Motor neuron (in vitro differentiated cells): ENCODE measurements at places on chromosomes 6 and 20. TPM values are rescaled to one million over a fixed set of nuclear protein-coding genes. Genes with fewer than 3 reads are reported as not detected.

GRCh38 chr6:50849796-50850180 lies 31.1 kb downstream of the TFAP2B start:
- ATAC-seq, result peak; percentile 11

Gene OOEP
- total RNA-seq, result not detected in 2 replicates

DNA sequence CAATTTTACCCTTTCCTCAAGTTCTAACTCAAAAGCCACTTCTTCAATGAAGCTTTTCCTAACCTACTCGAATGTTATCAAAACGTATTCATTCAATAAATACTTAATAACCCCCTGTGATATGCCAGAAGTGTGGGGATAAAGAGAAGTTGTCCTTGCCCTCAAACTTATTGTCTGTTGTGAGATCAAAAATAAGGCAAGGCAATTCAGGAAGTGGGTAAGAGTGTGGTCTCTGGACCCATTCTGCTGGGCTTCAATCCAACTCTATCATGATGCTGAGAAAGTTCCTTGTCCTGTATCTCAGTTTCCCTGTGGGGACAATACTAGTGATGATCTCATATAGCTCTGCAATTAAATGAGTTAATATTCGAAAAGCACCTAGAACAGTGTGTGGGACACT lies 92.8 kb downstream of the PRDM1 start:
- no peak for ATAC-seq

Gene LRRC1
- 8.0 and 8.2 TPM in 2 replicates for total RNA-seq

DNA sequence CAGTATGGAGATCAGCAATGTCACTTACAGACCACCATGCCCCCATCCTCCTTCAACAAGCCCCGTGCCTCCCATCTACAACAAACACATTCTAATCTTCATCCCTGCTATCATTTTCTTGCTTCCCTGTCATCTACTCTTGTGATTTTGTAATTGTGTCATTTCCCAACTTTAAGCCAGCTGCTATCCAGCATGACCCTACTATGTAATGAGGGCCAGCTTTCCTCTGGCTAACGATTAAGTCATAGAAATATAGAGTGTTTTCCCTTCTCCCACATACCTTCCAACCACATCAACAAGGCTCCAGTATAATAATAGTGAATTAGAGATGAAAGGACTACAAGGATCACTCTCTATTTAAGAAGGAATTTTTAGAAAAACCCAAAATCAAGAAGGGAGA lies 607.0 kb downstream of the TENT5A start:
- no peak for ATAC-seq

DNA sequence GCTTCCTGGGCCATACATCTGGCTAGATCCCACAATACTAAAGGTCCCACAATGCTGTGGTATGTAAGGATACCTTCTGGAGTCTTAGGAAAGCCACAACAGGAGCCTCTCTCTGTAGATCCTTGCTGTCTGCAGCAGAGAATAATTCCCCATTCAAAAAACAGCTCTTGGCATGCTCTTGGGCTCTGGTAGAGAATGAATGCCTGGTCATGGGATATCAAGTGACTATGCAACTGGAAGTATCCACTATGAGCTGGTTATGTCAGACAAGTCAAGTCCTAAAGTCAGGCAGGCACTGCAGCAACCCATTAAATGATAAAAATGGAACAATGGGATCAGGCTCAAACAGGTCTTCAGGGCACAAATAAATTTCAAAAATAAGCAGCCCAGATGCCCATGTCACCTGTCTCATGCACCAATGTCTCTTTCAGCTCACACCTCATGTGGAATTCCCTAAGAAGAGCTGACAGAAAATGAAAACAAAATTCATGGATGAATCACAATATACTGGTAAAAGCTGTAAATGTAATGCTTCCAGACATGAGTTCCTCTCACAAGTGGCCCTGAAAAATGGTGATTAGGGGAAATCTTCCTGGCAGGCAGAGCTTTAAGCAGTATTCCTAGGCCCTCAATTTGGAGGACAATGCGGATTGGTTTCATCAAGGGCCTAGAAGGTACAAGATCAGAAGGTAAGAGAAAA lies 4.3 kb downstream of the AK9 start:
- no peak for ATAC-seq

Gene SOX4
- total RNA-seq, result 185 and 195 TPM in 2 replicates

GRCh38 chr6:162960679-162961457 lies 233.1 kb downstream of the PACRG start:
- no peak for ATAC-seq

GRCh38 chr6:85551264-85551663 lies 42.4 kb downstream of the SNX14 start:
- no peak for ATAC-seq

DNA sequence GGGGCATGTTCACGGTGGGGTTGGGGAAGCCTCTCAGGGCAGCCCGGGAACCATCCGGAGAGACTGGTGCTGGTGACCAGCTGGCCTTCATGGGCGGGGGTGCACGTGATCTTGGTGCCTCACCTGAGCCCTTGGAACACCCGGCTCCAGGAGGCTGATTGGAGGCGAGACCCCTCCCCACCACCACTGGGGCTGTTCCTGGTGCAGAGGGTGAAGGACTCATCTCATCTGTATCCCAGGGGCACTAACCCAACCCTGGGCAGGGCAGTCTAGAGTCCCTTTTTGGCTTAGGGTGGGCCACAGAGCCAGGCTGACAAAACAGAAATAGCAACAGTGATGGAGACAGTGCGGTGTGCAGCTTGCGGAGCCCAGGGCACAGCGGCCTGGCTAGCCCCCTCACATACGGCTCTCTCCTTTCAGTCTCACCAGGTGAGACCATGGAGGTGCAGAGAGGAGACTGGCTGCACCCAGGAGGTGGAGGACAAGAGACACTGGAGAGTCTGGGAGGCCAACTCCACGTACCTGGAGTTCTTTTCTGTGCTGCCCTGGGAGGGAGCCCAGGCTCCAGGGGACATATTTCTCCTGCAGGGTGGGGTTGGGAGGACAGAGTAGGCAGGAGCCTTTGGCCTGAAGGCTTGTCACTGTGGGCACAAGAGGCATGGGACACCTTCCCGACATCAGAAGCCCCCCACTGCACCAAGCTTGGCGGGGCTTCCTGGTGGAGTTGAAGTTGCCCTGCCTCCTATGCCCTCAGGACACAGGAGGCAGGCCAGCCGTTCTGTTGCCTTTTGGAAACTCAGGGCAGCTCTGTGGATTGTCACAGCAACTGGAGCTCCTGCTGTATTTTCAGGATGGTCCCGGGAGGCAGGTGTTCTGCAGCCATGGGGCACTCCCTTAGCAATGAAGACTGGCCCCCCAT lies 106.0 kb downstream of the SYCP2 start:
- ATAC-seq, result no peak

- ATAC-seq, result peak; percentile 74
Measured at GRCh38 chr6:71406865-71407860, 118.6 kb downstream of the OGFRL1 start.

DNA sequence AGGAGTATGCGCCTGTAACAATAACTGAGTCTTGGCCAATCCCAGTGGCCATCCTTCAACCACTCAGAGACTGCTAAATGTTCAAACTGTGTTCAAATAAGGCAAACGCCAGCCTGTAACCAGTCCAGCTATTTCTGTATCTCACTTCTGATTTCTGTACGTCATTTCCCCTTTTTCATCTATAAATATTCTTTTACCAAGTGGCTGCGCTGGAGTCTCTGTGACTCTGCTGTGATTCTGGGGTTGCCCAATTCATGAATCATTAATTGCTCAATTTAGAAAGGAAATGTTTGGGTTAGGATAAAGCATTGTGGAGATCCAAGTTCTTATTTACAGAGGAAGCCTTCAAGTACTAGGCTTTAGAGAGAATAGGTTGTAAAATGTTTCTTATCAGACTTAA lies 89.8 kb upstream of the UST start:
- ATAC-seq, result no peak

DNA sequence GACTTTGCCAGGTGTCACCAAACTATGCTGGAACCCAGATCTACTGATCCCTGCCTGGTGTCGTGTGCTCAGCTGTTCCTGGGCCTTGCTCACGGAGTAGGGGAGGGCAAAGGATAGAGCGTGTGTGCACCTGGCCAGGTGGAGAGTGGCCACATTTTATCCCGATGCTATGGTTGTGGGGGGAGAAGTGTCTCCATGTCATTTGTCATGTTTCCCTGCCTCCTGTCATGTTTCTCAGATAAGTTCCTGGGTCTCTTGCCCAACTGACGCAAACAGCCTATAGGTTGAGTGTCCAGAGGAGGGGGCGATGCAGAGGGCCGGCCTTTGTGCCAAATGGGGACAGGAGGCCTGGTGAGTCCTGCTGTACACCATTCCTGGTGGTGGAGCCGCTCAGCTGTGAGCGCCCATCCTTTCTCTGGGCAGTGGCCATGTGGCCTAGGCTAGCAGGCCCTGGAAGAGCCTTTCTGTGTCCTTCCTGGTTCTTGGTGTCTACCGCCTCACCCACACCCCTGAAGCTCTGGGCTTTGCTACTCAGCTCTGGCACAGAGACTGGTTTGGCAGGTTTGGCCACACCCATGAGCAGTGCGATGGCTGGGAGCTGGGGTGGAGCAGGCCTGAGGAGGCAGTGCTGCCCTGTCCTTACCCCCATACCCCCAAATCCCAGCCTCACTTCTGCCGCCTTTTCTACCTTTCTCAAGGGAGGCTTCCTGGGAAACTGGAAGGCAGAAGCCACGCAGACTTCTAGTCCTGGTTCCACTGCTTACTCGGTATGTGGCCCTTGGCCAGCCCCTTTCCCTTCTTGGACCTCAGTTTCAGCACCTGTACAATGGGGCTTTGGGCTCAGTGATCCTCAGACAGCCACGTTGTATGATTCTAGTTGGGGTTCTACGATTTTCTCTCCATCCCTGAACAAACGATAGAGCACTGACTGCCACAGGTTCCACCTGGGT lies 32.3 kb upstream of the EPB41L1 start:
- no peak for ATAC-seq

- peak; percentile 45 for ATAC-seq
Measured at GRCh38 chr20:60078351-60079250, 120.4 kb downstream of the CDH26 start.

DNA sequence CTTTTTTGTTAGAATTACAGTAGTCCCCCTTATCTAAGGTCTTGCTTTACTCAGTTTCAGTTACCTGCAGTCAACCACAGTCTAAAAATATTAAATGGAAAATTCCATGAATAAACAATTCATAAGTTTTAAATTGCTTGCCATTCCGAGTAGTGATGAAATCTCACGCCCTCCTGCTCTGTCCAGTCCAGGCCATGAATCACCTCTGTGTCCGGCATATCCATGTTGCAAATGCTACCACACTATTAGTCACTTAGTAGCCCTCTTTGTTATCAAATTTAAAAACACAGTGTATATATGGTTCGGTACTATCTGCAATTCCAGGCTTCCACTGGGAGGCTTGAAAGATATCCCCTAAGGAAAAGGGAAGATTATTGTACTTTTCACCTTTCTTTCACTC lies 164.6 kb upstream of the FAM83B start:
- ATAC-seq, result peak; percentile 100

DNA sequence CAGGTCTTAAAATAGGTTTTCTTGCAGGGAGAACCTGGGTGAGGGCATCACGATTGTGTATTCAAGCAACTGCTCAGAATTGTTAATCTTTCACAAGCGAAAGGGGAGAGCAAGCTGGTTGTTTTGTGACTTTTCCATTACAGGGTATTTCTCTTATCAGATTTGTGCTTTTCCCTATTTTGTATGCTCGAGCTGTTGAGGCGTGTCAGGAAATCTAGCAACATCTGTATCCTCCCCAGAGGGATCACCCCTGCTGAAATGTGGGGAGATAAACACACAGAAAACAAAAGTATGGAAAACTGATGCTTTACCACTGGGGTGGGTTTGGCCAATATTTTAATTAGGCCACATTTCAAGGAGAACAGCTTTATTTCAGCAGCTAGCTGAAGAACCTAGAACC lies 187.0 kb downstream of the DTNBP1 start:
- no peak for ATAC-seq

- no peak for ATAC-seq
Measured at GRCh38 chr6:82842721-82843120, 222.9 kb downstream of the UBE3D start.

GRCh38 chr6:1094306-1094705 lies 217.6 kb upstream of the FOXQ1 start:
- no peak for ATAC-seq

Gene LY6G6D
- not detected in 2 replicates for total RNA-seq

DNA sequence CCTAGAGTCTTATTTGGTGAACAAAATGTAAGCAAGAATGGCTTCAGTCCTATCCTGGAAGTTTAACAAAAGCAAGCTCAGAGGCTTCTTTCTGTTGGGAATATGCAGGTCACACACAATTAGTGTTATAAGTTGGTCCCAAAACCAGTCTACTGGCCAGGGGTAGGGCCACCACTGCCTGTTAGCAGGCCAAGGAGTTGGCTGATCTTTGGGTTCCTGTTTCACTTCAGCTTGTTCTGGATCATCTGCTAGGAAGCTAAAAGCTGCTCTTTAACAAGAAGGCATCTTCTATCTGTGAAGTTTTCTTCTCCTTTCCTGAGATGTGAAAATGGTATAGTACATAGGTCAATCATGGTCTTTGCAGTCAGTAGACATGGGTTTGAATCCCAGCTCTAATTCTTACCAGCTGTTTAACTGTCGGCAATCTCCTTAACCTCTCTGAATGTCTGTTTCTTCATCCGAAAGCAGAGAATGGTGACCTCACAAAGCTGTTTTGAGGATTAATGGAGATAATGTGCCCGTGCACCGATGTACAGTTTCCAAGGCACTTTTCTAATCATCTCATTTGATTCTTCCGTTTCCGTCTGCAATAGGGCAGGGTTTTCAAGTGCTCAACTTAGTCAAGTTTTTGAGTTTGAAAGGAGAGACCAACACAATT lies 271.2 kb upstream of the TAB2 start:
- ATAC-seq, result no peak

DNA sequence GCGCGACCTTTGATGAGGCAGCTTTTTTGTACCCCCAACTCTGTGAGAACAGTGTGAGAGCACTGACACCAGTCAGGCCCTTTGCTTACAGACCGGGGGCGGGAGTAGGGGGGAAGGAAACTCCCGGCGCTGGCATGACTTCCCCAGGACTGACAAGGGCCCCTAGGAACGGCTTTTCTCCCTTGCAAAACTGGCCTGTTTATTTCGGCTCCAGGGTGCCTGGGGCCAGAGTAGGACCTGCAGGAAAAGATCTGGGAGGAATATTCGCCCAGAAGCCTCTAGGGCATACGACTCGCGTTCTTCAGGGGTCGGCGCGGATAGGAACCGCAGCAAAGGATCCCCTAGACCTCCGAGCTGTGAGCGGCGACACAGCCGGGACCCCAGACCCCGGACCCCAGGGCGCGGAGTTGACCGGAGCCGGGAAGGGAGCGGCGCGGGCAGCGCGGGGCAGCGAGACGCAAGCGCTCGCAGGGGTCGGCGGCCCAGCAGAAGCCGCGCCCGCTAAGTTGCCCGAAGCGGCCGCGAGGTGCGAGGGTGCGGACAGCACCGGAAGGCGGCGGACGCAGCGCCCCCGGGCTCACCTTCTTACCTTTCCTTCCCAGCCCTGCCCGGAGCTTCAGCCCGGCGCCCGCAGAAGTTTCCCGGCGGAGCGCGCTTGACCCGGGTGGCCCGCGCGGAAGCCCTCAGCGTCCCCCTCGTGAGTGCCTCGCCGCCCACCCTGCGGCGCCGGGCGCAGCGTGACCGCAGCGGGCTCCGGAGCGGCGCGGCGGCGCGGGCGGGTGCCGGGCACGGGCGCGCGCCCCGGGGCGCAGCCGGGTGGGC lies at the start of gene POPDC3:
POPDC3 (minus strand) TSS at position 771 of the 822 bp plus-strand sequence. CDS start 18,105 bp downstream, outside the sequence.
- ATAC-seq, result peak; percentile 77
